ENCODE measurements at places on chromosomes 3 and 15.

- no peak for DNase-seq
Measured at GRCh38 chr3:107085261-107085660, 292.0 kb upstream of the CCDC54 start.

DNA sequence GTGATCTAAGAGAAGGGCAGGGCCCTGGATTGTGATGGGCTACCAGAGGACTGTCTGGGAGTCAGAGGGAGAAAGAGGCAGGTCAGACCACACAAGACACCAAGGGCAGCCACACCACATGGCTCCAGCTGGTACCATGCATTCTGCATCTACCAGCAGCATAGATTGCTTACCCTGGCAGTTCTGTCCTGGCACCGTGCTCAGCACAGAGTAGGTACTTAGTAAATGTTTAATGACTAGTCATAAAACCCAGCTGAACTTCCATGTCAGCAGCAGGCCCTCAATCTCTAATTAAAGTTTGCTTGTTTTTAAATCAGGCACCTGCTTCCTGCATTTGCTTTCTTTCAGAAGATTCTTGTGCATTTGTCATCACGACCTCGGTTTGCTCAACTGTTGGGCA lies 77.3 kb upstream of the ATP2B2 start:
- no peak for DNase-seq

- DNase-seq = peak; percentile 20
Measured at GRCh38 chr3:151835751-151836525, 22.0 kb downstream of the AADAC start.

DNA sequence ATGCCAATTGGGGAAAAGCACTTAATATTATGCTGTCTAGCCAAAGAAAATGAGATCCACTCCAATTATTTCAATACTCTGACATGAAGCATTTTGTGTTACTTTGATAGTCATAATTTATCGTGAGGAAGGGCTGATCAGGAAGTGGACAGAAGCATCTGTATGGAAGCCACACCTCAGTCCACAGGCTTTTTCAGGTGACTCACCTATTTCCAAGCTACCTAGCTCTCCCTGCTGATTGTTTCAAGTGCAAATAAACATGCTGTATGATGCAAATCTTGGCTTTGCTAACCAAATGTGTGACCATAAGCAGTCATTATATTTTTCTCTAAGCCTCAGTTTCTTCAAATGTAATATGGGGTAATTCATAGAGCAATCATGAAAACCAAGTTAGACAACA lies 30.8 kb upstream of the CPB1 start:
- no peak for DNase-seq

DNA sequence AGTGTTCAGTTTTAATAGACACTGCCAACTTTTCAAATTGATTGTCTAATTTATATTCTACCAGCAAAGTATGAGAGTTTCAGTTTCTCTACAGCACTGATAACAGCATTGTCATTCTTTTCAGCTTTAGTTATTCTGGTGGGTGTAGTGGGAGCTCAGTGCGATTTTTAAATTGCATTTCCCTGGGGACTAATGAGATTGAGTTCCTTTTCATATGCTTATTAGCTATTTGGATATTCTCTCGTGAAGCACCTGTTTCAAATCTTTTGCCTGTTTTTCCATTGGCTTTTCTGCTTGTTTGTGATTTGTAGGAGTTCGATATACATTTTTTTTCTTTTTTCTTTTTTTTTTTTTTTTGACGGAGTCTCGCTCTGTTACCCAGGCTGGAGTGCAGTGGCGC lies 18.8 kb upstream of the IDH2 start:
- no peak for DNase-seq

DNA sequence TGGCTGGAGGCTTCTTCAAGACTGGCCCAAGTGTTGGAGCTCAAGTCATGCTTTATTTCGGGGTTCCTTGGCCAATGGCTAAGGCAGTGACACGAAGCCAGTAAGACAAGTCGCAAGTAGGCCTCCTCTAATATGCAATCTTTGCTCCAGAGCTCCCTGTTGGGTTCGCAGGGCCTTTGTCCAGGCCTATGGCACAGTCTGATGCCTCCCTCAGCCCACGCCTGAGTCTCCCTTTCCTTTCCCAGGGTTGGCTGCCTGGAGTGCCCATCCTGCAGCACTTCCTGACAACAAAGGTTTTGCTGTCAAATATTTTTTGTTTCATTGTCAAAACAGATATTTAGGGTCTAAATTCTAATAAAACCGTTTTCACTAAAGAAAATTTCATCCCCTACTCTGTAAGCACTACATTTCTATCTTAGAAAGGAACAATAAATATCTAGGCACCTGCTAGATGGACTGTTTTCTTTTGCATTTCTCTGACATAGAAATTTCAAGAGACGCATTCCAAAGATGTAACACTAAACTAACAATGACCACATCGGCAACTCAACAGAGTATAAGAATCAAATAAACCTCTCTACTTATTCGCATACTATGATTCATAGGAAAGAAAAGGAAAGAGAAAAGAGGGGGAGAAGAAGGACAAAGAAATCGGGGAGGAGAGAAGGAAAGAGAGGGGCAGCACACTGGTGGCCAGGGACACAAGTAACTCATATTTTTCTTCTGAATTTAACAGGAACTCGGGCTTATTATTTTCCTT lies 393.1 kb upstream of the ATP11B start:
- no peak for DNase-seq

DNA sequence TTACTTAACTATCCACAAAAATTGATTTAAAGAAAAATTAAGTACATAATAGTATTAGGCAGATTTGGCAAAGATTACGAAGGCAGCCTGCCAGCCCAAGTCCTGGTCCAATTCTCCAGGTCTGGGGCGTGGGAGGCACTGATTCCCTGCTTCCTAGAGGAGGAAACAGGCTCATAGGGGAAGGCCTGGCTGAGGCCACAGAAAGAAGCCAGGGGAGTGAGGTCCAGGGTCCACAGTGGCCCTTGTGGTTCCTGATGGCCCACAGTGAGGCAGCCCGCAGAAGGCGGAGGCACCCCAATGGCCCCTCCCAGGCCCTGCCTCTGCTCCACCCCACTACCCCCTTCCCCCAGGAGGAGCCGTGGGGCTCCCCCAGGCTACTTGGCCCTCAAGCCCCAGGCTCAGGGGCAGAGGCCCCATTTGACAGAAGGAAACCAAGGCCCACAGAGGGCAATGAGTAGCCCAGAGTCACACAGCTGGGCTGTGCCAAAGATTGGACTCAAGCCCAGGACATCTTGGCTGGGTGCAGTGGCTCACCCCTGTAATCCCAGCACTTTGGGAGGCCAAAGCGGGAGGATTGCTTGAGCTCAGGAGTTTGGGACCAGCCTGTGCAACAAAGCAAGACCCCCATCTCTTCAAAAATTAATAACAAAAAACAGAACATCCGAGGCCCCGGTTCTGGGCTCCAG lies 21.0 kb downstream of the H1-8 start:
- no peak for DNase-seq

DNA sequence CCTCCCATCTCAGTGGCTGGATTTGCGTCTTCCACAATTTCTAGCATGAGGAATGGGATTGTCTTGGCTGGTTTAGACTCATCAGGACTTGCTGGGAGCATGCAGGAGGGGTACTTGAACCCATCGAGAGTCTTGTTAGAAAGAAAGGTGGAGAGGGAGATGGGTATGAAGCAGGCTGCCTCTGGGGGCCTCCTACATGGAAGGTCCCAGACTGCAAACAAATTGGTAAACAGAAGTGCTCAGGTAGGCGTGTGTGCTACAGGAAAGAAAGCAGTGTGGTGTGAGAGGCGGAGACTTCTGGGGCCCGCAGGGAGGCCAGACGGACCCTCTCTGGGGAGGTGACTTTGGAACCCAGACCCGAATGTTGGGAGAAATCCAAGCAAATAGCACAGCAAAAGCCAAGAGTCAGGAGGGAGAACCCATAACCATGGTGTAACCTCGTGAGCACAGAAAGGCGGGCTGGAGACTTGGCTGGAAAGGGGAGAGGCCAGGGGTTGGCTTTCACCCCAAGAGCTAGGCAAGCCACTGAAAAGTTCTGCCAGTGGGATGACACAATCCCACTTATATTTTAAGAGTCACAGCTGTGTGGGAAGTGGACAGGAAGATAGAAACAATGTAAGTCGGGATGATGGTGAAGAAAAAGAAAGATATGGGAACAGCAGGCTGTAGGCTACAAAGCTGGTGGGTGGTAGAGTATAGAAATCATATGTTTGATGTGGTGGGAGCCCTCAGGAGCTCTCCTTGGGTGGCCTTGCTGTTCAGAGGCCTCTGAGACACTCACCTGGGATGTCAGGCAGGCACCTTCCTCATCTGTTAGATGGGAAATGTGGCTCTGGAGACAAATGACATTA lies 130.1 kb upstream of the PRR20G start:
- DNase-seq = no peak

GRCh38 chr3:54042259-54042823 lies 80.0 kb upstream of the CACNA2D3 start:
- no peak for DNase-seq

DNA sequence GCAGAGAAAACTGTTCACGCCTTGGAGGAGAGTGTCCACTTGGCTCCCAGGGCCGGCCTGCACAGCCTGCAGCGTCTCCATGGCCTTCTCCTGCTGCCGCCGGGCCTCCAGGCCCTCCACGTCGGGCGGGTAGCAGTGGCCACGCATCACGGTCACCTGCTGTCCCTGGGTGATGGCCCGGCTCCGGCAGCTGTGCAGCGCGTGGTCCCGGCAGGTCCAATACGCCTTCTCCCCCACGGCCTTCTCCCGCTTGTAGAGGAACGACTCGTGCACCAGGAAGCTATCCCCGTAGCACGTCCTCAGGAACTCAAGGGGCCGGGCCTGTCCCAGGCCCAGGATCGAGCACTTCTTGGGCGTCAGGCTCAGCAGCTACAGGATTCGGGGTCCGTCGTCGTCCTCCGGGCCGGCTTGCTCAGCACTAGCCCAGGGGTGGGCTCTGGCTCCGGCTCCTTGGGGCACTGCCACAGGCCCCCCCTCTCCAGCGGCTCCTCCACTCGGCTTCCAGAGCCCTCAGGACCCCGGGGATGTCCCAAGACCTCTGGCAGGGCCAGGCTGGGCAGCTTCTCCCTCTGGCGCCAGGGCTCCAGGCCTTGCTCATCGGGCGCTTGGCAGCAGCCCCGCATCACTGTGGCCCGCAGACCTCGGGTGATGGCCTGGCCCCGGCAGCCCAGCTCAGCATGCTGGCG lies 83.6 kb upstream of the FXR1 start:
- no peak for DNase-seq

DNA sequence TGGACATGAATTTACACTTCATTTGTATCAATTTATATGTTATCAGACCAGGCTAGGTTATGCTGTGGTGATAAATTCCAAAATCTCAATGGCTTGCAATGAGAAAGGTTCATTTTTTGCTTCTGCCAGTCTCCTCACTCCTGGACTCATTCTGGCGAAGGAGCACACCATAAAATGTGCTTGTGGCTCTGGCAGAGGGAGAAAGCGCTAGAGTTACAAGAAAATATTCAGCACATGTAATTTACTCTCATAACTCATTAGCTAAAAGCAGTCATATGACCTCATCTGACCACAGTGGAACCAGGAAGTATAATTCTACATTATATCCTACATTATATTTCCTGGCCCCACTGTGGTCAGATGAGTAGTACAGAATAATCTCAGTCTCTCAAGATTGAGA lies 193.8 kb downstream of the BCHE start:
- peak; percentile 27 for DNase-seq
